ENCODE measurements at places on chromosomes 1 and 21. TPM values are rescaled to one million over a fixed set of nuclear protein-coding genes. Genes with fewer than 3 reads are reported as not detected.
A peak's percentile ranks its signal among the peaks of the same experiment; 100 is the strongest.

Gene OR2L8
- not detected for total RNA-seq

Gene GPR52
- total RNA-seq, result not detected

GRCh38 chr1:7888248-7889081 is 35.6 kb upstream of the UTS2 start:
- no peak for DNase-seq

- DNase-seq, result peak; percentile 85
Observed at GRCh38 chr21:27570306-27570868, 603.5 kb upstream of the ADAMTS5 start.

GRCh38 chr1:102282955-102283354 is 286.2 kb upstream of the OLFM3 start:
- no peak for DNase-seq

DNA sequence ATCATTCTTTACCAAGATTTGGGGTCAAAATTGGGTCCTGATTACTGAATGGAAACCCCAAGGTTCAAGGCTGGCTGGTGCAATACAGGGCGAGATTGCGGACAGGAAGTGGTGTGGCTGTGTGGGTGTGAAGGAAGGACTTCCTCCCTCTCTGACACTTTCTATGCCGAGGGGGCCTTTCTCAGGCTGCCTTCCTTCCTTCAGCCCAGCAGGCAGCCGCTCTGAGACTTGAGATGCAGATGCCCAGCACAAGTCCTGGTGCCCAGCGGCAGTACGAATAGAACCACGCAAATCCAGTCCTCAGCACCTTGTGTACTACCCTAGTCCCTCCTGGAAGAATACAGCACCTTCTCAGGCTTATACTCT is 16.3 kb downstream of the BATF3 start:
- DNase-seq, result no peak

GRCh38 chr21:33914188-33914587 is 1.4 kb downstream of the ATP5PO start:
- no peak for DNase-seq

GRCh38 chr1:198155253-198155652 is 1.5 kb upstream of the NEK7 start:
- DNase-seq, result peak; percentile 72

- no peak for DNase-seq
Observed at GRCh38 chr1:218817071-218817470, 356.6 kb upstream of the LYPLAL1 start.

DNA sequence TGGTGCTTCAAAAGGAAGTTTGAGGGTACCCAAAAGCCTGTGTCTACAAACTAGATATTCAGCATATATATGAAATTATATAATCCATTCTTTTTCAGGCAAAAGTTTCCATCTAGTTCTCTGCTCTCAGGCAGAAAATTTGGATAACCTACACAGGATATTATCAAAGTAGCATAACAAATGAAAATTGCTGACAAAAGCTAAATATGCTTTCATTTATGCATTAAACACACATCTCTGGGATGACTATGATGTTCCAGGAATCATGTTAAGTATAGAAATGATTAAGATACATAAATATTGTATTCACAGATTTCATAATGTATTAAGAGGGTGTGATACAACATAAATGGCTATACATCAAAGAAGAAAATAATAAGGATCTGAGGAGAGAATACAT is 92.8 kb downstream of the LRRC53 start:
- no peak for DNase-seq

- DNase-seq, result no peak
Observed at GRCh38 chr1:204867666-204868339, 2.9 kb upstream of the NFASC start.

Data from HFFc6 (cell line).